ENCODE measurements at places on chromosomes 2 and 18.

GRCh38 chr2:195490319-195490718 lies 166.7 kb upstream of the SLC39A10 start:
- no peak for DNase-seq

GRCh38 chr2:222538535-222538934 lies 114.2 kb downstream of the SGPP2 start:
- DNase-seq, result no peak

DNA sequence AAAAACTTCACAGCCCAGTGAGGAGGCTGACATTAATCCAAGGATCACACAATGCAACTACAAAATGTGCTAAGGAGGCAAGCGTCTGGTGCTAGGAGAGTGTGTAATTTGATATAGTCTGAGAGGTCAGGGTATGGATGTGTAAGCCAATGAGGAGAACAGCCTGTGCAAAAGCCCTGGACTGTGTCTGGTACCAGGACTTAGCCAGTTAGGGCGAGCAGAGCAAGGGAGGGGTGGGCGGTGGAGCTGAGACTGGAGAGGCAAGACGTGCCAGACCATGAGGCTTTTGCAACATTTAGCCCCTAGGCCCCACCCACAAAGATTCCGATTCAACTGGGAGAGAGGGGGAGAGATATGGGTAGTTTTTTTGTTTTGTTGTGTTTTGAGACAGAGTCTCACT lies 33.5 kb upstream of the SPRED2 start:
- no peak for DNase-seq

GRCh38 chr2:44452069-44452583 lies 90.4 kb downstream of the CAMKMT start:
- no peak for DNase-seq

GRCh38 chr2:196181484-196181883 lies 10.1 kb upstream of the STK17B start:
- no peak for DNase-seq

- no peak for DNase-seq
Observed at GRCh38 chr2:158346032-158346431, 110.5 kb downstream of the CCDC148 start.

- DNase-seq, result no peak
Observed at GRCh38 chr2:191206613-191207471, 38.4 kb upstream of the MYO1B start.

DNA sequence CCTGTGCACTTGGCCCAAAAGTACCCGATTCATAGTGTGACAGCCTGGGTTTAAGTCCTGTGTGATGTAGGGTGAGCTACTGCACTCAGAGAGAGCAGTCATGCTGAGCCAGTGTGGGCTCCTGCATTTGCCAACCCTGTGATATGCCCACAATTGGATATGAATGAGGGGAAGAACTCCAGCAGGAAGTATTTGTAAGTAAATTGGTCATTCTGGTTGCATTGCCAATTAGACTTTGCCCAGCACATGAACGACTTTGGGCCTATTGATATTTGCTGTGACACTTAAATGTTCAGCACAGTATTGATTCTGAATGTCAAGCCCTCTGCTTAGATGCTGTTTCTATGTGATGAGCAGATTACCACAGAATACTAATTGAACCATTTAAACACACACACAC lies 570.9 kb downstream of the PIK3C3 start:
- no peak for DNase-seq

GRCh38 chr18:711310-711656 lies 1.1 kb downstream of the ENOSF1 start:
- DNase-seq, result no peak

DNA sequence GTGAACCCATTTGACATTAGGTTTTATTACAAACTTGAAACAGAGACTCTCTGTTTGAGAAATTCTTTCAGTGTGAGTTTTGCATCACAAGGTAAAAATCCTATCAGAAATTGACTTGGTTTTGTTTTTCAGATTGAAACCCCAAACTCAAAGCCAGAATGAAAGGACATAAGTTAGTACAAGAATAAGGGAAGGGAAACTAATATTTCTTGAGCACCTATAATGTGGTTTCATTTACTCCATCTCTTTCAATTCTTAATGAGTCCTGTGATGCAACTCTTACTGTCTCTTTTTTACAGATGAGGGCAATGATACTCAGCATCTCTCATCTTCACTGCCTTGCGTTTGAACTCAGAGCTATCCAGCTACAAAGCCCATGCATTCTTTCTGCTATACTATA lies 210.0 kb upstream of the SIX3 start:
- no peak for DNase-seq

- DNase-seq, result no peak
Observed at GRCh38 chr18:25518716-25519053, 166.7 kb upstream of the ZNF521 start.

GRCh38 chr2:84653302-84653701 lies 137.0 kb downstream of the DNAH6 start:
- DNase-seq, result no peak

GRCh38 chr2:237383991-237384671 lies 29.8 kb downstream of the COL6A3 start:
- no peak for DNase-seq

DNA sequence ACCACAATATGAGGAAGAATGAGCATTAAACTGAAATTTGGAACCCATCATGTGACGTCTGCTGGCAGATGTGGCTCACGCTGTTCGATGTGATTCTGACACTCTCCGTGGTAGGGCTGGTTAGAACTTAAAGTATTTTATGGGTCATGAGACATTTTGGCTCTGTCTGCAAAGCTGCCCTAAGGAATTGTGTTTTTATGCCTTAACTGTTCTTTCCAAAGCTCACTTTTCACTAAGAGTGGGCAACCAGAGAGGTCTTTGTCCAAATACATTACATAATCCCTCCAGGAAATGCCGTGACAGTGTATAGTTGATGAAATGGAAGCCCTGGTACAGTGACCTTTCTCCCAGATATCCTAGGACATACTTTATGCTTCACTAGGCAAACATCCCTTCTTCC lies 119.1 kb downstream of the AQP4 start:
- DNase-seq, result no peak

DNA sequence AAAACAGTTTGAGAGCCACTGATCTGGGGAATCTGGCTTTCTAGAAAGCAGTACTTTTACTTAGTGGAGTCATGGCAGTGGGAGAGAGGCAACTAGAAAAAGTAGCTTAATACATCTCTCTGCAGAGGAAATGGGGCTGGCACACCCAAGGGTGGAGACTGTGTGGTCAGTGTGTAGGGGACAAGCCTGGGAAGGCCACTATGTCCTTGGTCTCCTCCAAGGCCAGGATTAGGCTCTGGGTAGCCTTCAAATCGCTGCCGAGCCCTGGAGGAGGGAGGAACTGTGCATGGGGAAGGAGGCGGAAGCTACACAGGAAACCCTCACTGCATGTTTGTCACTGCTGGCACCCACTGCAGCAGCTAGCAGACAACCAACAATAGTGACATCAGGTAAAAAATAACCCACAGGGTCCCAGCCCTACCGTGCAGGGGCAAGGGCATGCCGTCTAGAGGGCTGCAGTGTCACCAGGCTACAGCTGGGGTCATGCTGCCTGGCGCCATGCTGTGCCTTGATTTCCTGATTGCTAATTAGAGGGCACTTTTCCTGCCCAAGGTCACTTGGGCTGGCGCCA lies 34.8 kb downstream of the LBH start:
- DNase-seq, result no peak

DNA sequence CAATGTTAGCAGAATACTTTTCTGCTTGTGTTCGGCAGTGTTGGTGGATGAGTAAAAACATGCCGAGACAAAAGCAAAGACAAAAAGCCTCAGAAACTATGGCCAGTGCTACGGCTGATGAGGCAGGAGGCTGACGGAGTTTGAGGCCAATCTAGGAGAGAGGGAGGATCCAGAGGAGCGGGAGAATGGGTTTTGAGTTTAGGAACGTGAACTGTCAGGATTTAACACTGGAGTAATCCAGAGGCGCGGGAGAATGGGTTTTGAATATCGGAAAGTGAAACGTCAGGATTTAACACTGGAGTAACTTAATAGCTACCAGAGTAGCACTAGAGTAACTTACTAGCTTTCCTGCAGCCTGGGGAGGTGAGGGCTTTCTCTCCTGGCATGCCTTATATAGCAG lies 37.4 kb downstream of the LYPD6B start:
- no peak for DNase-seq

- no peak for DNase-seq
Observed at GRCh38 chr2:203758841-203759689, 52.6 kb downstream of the CD28 start.

DNA sequence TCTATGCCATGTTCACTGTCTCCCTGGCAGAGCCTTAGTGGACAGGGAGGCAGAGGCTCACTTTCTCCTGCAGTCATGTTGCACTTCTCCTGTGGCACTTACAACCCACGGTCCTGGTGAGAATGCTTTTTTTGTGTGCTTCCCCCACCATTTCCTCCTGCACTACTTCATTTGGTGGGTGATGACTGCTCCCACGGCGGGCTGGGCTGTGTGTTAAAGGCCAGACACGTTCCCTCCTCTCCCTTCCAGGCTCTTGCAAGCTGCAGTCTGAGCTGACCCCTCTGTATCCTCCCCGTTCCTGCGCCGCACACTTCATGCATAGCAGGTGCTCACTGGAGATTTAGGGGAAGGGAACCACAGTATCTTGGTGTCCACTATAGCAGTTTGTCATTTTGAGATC lies 170.5 kb downstream of the CELF4 start:
- DNase-seq, result no peak

DNA sequence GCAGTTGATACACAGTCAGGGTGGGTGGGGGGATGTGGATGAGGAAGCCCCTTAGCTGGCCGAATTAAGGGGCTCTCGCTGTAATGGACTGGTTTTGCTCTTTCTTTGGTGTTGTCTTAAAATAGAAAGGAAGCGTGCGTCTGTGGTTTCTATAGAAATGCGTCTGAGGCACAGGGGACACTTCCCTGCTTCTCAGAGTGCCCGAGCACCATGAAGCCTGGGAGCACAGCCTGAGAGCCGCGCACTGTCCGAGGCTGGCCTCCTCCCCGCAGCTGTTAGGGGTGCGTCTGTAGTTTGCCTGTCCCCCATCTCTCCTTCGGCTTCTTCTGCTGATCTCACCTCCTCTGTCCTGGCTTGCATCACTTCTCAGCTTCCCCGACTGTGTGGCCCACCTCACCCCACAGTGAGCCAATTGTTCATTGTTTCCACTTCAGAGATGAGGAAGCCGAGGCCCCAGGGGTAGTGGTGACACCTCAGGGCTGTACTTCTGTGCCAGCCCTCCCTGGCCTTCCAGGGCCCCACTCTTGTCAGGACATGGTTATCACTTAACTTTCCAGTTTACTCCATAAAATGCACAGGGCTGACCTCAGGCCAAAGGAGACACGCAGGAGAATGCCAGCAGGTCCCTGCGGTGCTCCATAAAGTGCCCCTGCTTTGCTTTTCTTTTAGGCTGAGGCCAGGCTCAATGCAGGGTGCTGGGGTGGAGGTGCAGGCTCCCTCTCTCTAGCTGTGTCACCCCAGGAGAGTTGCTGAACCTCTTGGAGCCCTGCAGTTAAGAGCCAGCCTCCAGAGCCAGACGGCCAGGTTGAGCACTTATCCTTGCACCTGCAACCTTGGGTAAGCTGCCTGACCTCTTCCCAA lies 210.6 kb downstream of the SEPTIN10 start:
- no peak for DNase-seq

GRCh38 chr2:72824224-72824842 lies 1.5 kb downstream of the EXOC6B start:
- DNase-seq, result no peak

DNA sequence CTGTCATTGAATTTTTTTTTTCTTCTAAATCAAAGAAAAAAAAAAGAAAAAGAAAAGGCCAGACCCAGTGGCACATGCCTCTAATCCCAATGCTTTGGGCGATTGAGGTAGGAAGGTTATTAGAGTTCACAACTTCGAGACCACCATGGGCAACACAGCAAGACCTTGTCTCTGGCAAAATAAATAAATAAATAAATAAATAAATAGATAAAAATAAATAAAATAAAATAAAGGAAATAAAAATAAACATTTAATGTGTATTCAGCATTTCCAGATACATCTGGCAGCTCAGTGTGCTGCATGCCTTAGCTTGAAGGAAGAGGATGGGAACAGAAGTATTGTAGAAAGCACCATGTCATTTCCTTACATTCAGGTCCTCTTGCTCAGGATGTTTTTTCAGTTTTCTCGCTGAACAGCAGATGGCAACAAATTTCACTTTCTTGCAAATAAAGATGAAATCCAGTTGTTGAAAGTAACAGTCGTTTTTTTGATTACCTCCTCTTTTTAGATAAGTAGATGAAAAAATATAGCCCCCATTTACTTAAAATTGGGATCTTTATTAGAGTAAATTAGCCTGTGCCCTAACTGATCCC lies 25.7 kb upstream of the FAM178B start:
- no peak for DNase-seq

DNA sequence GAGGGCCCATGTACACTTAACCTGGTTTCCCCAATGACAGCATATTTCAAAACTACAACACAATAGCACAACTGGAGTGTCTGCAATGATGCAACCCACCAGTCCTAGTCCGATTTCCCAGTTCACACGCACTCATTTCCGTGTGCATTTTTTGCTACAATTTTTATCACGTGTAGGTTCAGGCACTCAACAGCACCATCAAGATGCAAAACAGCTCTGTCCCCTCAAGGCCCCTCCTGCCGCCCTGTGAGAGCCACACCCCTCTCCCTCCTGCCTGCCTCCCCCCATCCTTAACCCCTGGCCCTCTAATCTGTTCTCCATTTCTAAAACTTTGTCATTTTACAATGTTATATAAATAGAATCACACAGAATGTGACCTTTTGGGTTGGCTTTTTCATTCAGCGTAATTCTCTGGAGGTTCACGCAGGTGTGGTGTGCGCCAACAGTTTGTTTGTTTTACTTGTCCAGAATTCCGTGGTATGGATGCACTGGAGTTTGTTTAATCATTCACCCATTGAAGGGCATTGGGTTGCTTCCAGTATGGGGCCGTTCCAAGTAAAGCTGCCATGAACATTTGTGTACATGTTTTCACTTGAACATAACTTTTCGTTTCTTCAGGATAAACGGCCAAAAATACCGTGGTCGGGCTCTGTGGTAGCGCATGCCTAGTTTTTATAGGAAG lies 8.4 kb downstream of the KCNIP3 start:
- DNase-seq, result no peak

GRCh38 chr2:223580951-223581350 lies 21.2 kb downstream of the SCG2 start:
- DNase-seq, result no peak

- no peak for DNase-seq
Observed at GRCh38 chr18:22667616-22668422, 250.1 kb upstream of the CTAGE1 start.

DNA sequence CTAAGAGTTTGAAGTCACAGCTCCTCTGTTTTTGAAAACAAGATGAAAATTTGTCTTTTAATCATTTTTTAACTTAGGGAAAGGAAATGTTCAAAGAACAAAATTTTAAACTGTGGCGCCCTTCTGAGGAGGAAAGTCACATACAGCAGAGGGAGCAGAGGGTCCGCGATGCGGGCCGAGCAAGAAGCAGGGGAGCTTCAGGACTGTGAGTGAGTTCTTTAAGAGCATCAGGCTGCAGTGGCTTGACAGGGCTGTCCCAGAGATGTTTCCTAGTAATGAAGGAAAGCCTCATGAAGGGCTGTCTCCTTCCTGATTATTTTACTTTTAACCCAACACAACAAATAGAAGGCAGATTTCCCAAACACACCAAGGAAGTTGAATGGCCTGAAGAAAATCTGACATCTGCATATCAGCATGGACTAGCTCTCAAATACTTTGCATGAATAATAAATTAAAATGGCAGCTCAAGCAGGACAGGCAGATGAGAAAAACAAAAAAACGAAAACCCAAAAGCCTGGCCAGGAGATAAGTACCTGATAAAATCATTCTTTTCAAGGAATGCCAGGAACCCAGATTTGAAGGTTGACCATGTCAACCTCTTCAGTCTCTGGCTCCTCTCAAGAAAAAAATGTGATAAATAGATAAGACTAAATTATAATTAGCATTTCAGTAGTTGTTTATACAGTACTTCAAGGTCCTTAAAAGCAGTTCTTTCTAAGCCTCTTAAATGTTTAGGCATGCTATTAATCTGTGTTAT lies 60.8 kb downstream of the SLC40A1 start:
- no peak for DNase-seq
